Activated effector memory CD4-positive, alpha-beta T cell treated with Interleukin-2 at 50 U/mL for 16 hours (primary cell): ENCODE measurements at places on chromosomes 7 and 10.

GRCh38 chr7:135224027-135224426 lies 9.6 kb upstream of the STRA8 start:
- no peak for DNase-seq

DNA sequence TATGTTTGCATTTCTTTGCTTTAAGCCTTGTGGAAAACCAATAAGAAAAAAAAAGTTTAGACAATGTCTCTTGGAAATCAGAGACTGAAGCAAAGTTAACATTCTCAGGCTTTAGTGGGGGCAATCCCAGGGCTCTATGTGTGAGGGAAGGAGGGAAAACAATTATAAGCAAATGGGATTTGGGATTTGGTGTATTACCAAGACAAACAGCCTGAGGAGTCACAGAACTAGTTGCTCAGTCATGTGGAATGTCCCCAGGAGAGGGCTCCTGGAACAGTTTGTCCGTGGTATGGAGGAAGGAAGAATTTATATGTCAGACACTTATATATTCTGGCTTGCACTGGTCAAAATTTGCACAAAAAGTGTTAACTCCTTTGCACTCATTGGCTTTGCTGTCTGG lies 562.9 kb upstream of the TPK1 start:
- no peak for DNase-seq

- no peak for DNase-seq
Measured at GRCh38 chr7:111510062-111510461, 52.2 kb downstream of the IMMP2L start.

GRCh38 chr10:94370501-94370900 lies 7.8 kb upstream of the NOC3L start:
- no peak for DNase-seq

- DNase-seq, result no peak
Measured at GRCh38 chr7:1823376-1824150, 153.5 kb downstream of the ELFN1 start.

DNA sequence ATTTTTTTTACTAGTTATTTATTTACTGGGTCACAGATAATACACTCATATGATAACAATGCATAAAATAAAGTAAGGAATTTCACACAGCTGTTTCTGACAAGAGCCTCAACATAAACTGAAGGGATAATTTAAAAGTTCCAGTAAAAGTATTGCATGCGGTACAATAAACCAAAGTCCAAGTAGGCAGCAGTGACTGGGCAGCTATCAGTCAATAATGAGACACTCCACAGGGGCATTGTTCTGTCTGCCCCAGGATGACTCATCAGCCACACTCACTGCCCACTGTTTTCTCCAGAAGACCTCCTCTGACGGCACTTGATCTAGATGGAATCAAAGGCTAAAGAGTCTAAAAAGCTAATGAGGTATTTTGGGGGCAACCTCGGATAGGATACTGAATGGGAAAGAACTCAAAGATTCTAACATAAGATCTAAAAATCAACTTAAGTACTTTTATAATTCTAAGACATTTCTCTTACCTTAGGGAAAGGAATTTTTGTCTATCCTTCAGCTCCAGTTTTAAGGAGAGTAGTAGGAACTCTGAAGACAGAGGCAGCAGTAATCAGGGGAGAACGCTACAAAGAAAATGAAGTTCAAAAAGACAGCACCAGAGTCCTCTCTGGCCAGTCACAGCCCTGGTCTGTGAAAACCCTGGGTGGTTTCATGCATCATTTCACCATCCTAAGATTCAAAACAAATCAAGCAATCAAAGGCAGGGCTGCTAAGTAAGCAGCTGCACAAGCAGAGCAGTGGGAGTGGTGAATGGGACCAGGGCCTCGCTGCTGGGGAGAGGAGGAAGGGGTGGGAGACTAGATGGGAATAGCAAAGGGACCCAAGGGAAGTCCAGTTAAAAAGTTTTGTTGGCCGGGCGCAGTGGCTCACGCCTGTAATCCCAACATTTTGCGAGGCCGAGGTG lies 175.1 kb downstream of the AVL9 start:
- no peak for DNase-seq

GRCh38 chr10:100192350-100192749 lies 6.5 kb upstream of the ERLIN1 start:
- no peak for DNase-seq

GRCh38 chr7:35848725-35849124 lies 47.9 kb downstream of the SEPTIN7 start:
- no peak for DNase-seq

DNA sequence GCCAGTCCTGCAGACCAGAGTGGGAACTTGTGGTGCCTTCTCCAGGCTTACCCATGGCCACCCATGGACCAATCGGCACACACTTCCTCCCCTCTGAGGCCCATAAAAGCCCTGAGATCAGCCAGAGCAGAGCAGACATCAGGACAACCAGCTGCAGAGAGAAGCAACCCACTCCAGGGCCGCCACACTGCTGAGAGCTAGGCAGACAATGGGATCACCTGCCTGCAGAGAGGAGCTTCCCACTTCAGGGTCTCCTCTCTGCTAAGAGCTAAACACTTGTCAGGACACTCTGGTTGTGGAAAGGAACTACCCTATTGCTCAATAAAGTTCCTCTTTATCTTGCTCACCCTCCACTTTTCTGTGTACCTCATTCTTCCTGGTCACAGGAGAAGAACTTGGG lies 34.0 kb downstream of the C7orf25 start:
- DNase-seq, result no peak

DNA sequence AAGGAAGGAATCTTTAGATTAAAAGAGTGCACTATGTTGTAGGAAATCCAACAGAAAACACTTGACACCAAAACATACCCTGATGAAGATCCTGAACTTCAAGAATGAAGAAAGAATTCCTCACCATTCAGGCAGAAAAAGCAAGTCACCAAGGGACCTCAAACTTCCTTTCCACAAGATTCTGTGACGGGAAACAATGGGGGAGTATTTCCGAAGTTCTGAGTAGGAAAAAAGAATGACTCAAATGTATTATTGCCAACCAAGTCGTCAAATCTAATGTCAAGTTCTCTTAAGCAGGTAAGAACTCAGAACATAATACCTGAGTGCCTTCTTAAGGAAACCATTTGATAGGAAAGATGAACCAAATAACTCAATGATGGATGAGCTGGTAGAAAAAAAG lies 44.7 kb upstream of the MTURN start:
- DNase-seq, result no peak

- DNase-seq, result no peak
Measured at GRCh38 chr7:150992051-150992640, 1.3 kb downstream of the NOS3 start.

- DNase-seq, result no peak
Measured at GRCh38 chr10:121465215-121465614, 133.0 kb downstream of the FGFR2 start.

- DNase-seq, result no peak
Measured at GRCh38 chr7:112137141-112138101, 68.8 kb downstream of the DOCK4 start.

DNA sequence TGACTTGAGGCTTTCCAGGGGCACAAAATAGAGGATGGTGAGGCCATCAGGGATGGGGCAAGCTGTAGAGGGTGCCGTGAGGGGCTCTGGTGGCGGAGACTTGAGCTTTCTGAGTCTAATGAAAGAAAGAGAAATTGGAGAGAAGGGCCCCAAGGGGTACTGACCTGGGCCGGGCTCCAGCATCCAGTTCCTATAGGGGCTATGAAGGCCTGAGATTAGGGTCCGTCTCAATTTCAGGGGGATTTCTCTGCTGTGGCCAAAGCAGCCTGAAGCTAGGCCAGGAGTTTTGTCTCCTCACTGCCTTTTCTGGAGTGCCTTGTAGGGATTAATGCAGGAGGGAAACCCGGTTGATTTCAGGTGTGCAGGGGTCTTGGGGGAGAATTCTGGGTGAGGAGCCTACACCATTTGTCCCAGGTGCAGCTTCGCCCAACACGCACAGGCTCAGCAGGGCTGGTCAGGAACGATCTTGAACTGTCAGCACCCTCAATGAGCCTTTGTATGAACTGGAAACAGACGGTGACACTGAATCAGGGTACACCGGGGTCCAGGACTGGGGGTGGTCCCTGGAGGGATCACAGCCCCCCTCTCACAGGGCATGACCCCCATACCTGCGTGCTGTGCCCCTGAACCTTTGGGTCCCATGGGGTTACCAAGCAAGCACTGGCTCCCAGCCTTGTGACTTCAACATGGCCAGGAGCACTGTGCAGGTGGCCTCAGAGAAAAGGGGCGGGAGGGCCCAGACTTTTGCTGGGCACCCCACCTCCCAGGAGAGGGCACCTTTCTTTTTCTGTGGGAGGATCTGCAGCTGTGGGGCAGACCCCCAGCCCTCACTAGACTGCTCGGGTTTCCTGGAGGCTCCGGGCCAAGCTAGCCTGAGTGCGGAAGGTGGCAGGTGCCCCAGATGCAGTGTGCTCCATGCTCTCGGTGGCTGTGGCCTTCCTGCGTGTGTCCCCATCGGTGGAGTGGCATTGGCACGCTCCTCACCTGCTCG lies 122.9 kb upstream of the RET start:
- DNase-seq, result no peak
